ENCODE measurements at places on chromosomes 6 and 20.

GRCh38 chr6:90586546-90586835, 381 bp downstream of the MAP3K7 start:
- no peak for DNase-seq

DNA sequence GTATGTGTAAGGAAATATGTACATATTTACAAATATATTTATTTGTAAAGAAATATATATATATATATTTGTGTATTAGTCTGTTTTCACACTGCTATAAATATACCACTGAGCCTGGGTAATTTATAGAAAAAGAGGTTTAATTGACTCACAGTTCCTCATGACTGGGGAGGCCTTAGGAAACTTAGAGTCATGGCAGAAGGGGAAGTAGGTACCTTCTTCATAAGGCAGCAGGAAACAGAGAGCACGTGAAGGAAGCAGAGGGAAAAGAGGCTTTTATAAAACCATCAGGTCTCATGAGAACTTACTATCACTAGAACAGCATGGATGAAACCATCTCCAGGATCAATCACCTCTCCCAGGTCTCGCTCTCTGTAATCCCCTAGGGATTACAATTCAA, 644.5 kb upstream of the HS3ST5 start:
- no peak for DNase-seq

DNA sequence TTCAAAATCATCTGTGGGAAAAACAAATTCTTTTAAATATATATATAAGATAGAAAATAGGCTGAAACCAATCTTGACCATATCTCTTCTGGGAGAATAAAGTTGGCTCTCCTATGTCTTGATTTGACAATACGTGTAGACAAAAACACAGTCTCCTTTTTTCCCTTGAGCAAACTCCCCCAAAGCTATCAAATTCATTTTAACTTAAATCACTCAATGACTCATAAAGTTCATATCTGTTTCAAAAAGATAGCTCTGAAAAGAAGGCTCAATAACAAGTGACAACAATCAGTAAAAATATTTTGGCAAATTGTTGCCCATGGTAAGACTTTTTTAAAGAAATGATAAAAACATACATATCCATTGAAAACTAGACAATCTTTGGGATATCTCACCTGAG, 236.0 kb upstream of the TENT5A start:
- no peak for DNase-seq

GRCh38 chr6:36755435-36756348, 58.1 kb downstream of the RAB44 start:
- DNase-seq = no peak

DNA sequence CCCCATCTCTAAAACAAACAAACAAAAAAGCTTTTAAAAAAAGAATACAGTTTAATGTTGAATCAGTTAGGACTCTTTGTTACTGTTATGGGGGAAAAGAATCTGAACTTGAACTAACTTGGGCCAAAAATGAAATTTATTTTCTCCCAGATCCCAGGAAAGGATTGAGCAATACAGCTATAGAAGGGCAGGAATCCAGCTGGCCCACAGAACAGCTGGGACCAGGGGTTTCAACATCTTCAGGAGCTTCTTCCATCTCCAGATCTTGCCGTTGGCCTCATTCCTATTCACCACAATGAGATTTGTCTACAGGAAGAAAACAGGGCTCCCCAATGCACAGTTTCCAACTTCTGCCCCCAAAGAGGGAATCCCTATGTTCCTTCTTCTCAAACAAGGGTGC, 43.2 kb upstream of the AKAP12 start:
- DNase-seq = no peak

- no peak for DNase-seq
Observed at GRCh38 chr6:104639668-104640067, 220.1 kb downstream of the HACE1 start.

DNA sequence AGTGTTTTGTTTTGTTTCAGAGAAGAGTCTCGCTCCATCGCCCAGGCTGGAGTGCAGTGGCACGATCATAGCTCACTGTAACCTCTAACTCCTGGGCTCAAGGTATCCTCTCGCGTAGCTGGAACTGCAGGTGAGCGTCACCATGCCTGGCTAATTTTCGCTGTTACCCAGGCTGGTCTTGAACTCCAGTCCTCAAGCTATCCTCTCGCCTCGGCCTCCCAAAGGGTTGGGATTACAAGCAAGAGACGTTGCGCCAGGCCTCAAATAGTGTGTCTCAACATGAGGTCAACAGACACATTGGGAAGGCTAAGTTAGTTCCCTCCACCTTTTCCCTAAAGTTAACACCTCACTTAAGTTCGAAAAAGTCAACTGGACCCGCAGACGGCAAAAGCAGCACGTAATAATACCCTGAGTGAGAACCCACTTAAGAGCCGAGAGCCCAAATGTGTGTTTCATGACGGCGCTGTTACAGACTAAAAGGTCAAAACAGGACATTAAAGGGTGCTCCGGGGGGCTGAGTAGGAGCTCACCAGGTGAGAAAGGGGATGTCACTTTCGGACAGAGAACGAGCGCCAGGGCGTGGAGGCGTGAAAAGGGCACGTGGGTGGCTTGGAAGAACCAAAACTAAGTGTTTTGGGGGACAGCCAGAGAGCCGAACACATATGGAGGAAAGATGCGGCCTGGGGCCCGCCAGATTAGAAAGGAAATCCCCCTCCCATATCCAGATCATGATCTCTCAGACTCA, 499 bp downstream of the TTI1 start:
- DNase-seq = no peak

- DNase-seq = no peak
Observed at GRCh38 chr6:3407840-3408239, 49.0 kb downstream of the SLC22A23 start.

- no peak for DNase-seq
Observed at GRCh38 chr6:109793792-109794191, 102.7 kb downstream of the FIG4 start.

DNA sequence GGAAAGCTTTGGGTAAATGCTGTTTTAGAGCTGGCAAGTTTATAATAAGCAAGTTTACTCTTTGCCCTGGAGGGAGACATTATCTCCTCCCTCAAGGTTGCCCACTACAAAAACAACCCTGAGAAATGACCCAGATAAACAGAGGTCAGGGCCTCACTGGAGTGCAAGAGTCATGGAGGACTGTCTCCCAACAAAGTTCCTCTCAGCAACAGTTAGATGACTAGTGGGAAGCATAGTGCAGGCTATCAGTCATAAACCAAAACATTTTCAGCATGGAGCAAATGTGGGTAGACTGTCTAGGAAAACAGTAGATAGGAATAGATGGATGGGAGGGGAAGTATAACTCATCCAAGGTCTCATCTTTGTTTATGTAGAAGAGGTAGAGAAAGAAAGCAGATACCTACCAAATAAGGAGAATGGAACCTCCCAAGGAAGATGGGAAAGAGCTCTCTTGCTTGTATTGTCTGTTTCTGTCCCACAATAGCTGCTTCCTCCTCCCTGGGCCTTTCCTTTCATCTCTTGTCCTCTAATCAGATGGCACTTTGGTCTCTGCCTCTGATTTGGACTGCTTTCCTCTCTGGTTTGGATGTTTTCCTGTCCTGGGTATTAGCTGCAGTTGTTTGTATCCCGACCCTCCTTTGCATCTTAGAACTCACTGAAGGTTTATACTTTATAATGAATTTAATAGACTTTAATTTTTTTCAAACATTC, 95.4 kb downstream of the WASF1 start:
- DNase-seq = no peak

DNA sequence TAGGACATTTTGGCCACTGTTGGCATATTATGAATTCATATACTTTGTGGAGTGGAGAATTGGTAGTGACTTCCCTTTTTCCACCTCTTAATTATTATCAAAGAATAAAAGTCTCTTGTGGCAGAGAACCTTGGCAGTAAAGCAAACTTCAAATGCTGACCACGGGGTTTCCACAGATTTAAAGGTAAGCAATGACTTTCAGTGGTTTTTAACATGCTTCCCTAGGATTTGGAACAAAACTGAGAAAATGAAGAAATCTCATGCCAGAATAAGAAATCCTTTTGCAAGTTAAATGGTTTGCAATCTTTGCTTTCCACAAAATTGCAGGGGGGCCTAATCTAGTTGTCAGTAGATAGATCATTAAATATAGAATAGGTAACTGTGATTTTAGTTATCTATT, 2.0 kb upstream of the SDC4 start:
- no peak for DNase-seq

DNA sequence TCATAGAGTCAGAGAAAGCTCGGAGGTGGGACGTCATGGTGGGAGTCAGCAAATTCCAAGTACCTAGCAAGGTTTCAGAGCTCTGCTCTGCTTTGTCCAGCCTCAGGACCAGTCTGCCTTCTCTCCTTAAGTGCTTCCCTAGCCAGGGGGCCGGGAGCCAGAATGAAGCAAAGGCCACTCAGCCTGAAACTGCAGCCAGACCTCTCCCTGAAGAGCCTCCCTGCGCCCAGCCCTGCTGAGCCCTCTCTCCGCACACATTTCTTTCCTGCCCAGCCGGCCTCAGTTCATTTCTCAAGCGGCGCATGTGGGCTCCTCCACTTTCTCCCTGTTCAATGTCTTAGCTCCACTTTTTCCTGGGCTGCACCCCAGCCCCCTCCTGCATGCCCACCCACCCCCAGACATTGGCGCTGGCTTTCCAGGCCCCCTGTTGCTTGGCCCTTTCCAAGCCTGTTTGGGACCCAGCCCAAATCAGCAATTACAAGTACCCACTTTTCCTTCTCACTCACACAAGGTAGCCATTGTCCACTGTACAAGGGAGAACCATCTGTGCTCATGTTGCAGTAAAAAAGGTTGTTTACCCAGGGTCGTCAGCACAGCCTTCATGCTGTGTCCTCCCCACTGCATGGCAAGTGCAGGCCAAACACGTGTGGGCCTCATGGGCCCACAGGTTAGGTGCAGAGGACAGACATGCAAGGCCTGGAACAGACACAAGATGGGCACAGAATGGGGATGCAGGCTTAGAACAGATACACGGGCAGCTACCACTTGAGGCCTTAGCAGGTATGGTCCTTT, 147.1 kb downstream of the MRPL14 start:
- DNase-seq = peak; percentile 15

DNA sequence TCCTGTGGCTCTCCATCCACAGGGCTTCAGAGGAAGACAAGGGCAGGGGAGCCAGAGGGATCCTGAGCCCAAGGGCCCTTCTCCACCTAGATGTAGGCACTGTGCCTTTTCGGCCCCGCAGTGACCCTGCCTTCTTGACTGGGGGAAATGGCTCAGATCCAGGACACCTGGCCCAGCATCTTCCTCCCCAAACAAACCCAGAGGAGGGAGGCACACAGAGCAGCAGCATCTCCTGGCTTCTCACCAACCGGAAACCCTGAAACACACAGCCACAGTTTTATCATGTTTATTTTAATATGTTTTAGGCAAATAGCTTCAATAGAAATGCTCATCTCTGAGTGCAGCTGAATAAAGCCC, 84.5 kb upstream of the LRFN2 start:
- no peak for DNase-seq

GRCh38 chr6:113182370-113183141, 674.6 kb upstream of the MARCKS start:
- DNase-seq = no peak

- no peak for DNase-seq
Observed at GRCh38 chr20:41248368-41249024, 69.0 kb downstream of the ZHX3 start.

DNA sequence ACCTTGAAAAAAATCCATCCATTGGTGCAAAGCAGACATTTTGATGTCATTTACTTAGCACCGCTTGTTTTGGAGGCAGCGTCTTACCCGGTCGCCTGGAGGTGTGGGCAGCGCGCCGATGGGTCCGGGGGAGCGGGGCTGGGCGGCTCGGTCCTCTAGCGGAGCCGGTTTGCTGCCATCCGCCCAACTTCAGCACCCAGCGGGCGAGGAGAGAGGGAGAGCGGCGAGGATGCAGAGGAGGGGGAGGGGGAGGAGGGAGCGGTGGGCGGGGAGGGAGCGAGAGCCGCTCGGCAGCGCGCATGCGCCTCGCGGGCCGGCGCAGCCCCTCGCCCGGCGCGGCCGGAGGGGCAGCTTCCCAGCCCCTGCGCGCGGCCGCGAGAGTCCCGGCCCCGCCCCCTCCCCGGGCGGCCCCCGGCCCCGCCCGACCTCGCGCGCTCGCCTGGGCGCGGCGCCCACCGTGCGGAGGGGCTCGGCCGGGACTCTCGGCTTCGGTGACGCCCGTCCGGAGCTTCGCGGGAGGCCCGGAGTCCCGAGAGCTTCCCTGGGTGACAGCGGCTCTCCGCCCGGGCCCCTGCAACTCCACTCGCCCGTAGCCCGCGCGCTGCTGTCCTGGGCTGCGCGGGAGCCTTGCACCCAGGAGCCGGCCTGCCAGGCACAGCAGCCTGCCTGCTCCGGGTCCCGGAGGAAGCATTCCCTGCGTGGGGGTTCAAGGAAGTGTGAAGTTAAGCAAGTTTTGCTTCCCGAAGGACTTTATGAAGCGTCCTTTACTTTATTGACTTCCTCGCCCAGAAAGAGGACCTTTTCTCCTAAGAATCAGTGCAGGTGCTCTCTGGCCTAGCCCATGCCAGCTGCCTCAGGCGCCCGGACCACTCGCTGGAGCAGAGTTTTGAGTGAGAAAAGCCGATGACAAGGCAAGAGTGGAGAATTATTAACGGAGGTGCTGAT, at the start of gene RGS17:
TSS of gene RGS17 (minus strand) at position 246 of the 945 bp plus-strand sequence. CDS start 87,264 bp downstream, outside the sequence.
- no peak for DNase-seq

- DNase-seq = peak; percentile 26
Observed at GRCh38 chr6:142885182-142885867, 59.7 kb downstream of the HIVEP2 start.

DNA sequence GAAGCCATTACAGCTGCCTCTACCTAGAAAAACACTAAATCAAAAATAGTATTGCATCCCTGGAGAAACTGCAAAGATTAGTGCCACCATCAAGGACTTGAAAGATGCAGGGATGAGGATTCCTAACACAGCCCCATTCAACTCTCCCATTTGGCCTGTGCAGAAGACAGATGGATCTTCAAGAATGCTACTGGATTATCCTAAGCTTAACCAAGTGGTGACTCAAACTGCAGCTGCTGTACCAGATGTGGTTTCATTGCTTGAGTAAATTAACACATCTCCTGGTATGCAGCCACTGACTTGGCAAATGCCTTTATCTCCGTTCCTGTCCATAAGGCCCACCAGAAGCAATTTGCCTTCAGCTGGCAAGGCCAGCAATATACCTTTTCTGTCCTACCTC, 117.4 kb downstream of the TBC1D32 start:
- DNase-seq = no peak

DNA sequence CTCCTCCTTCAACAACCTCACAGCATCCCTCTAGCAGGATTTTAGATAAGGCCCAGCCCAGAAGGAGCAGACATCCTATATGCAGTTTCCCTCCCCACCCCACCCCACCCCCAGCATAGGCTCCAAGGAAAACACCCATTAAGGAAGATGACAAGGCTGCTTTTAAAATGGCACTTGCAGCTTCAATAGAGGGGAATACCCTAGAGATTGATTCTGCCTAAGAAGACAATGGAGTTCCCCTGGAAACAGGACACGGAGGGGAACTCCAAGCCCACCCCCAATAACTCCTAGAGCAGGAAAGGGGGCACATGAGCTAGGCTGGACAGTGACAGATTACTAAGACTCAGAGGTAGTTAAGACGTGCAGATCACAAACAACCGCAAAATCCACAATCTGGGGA, 34.7 kb downstream of the CPNE5 start:
- DNase-seq = no peak

DNA sequence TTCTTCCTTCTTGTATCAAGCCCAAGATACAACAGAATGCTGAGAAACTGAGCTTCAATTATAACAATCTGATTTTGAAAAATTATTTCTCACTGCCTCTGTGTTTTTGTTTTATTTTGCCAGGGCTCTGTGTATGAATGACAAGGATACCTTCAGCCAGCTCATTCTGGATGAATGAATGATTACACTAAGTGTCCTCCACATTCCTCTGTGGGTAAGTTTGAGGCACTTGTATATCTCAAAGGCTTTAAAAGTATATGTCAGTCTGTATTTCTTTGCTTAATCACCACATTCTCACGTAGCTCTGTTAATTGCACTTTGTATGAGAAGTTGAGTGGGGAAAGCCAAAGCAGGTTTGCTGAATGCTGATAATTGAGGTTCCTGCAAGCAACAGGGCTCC, 95.1 kb downstream of the TIAM2 start:
- DNase-seq = no peak
